ENCODE measurements at places on chromosomes 4 and X.

- DNase-seq, result no peak
These were observed 7.4 kb downstream of the PPP2R2C start for GRCh38 chr4:6464842-6465588.

DNA sequence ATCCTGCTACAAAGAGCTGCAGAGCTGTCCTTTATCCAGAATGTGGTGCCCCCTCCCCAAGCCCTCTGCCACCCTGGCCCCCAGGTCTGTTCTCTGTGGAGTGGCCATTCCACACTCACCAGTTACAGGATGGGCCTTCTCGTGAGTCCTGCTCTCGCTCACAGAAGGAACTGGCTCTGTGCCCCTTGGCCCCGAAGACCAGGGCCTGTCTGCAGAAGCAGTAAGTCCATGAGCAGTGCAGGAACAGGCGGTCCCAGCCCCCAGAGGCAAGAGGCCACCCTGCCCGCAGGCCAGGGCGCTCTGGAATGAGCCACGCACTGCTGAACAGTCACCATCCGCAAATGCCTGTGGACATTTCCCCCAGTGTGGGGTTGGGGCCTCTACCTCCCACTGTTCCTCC lies 92.2 kb downstream of the DCTD start:
- no peak for DNase-seq

DNA sequence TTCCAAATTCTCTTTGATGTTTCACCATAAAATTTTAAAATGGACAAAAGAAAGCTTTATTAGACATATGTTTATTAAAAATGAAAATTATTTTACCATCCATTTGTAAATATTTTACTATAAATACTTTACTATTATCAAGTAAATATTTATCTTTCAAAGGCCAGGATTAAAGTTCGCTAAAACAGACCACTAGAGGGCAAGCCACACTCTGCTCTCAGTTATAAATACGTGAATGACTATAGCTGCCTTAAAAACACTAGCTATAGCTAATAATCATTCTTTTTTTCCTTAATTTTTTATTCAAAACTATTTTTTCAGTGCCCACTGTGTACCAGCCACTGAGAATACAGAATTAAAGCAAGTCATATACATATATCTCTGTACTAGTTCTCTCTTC lies 38.6 kb downstream of the UNC5C start:
- DNase-seq, result peak; percentile 2

GRCh38 chr4:4254666-4255065 lies 6.6 kb upstream of the TMEM128 start:
- no peak for DNase-seq

DNA sequence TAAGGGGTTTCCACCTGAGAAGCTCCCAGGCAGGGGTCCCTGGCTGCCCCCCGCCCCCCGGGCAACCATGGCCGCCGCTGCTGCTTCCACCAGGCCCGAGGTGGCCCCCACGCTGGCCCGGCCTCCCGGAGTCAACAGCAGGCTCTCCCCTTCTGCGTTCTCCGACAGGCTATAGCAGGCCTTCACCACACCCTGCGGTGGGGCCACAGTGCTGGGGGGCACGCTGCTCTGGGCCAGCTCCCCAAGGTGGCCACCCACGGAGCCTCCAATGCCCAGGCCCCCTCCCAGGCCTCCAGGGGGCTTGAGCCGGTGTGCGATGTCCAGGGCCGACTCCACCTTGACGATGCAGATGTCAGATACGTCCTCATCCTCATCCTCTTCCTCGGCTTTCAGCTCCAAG lies 72.5 kb downstream of the UBE2K start:
- no peak for DNase-seq

- DNase-seq, result no peak
These were observed 20.6 kb upstream of the SOX3 start for GRCh38 chrX:140525448-140525847.

- no peak for DNase-seq
These were observed 9.3 kb downstream of the ZNF185 start for GRCh38 chrX:152907084-152907651.

GRCh38 chr4:15286041-15286440 lies 141.8 kb upstream of the C1QTNF7 start:
- no peak for DNase-seq

- no peak for DNase-seq
These were observed 18.3 kb upstream of the PGRMC2 start for GRCh38 chr4:128305942-128306341.

DNA sequence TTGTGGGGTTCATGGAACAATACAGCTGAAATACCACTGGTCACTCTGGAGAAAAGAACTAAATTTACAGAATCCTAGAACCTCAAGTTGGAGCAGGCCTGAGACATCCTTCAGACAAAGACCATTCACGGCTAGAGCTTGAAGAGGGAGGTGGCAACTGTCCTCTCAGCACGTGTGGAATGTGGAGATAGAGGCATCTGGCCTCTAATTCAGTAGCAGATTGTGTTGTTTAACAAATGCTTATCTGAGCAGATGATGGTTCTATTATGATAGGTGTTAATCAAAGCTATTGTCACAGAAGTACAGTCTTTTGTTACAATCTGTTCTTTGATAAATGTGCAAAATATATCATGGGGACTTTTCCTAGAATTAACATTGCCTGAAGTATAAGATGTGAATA lies 121.7 kb upstream of the KCNIP4 start:
- no peak for DNase-seq

DNA sequence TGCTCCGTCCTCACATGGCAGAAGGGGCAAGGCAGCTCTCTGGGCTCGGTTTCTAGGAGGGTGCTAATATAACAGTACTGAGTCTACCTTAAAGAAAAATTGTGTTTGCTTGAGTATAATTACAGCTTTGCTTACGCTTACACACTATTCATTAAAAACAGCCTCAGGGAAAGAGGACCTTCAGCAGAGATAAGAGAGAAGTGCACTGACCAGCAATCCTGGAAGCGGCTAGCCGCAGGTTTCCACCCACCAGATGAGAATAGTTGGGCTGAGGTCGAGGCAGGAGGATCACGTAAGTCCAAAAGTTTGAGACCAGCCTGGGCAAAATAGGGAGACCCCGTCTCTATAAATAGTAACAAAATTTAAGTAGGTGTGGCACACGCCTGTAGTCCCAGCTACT lies 15.2 kb upstream of the MRFAP1 start:
- DNase-seq, result no peak

- DNase-seq, result no peak
These were observed 36.0 kb downstream of the RTL9 start for GRCh38 chrX:110394651-110395050.

DNA sequence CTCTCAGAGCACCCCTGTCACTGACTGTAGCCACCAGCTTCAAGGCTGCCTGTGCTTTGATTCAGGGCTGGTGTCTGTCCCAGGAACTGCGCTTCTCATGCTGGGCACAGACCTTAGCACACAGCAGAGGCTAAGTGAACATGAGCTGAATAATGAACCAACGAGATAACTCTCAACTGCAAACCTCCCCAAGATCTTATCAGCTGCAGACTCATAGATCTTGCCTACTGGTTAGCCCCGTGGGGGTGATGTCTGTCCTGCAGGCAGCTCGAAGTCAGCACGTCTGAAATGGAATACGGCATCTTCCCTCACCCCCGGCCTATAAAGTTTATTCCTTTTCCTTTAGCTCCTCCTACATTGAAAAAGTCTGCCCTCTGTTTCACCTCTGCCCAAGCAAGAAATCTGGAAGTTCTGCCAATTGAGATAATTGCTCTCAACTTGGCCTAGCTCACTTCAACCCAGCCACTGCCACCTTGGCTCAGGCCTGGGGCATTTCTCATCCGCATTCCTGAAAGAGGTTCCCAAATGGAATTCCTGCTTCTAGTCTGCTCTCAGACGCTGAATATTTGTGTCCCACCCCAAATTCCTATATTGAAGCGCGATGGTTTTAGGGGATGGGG lies 73.7 kb downstream of the GATB start:
- no peak for DNase-seq

DNA sequence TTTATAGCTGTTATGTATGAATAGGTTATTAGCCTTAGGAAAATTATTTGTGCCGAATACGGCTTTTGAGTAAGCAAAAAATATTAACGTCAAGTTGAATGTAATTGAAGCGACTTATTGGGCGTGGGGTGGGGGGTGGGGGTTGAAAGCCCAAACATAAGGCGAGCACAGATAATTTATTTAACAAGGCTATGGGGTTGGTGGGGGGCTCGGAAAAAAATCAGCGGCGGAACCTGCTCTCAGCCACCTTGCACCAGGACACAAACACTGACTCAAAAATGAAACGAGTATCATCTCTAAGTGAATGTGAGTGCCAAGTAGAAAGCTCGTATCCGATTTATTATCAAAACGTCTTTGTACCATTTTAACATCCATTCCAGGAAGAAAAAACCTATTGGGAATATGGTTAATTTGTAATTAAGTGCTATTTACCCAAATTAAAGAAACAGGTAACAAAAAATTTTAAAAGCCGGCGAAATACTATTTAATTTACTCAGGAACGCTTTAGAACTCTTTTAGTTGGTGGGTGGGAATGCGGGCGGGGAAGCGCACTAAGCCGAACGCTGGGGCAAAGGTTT lies 902 bp upstream of the LARP1B start:
- peak; percentile 36 for DNase-seq

GRCh38 chr4:52864793-52865192 lies 2.7 kb downstream of the RASL11B start:
- no peak for DNase-seq

DNA sequence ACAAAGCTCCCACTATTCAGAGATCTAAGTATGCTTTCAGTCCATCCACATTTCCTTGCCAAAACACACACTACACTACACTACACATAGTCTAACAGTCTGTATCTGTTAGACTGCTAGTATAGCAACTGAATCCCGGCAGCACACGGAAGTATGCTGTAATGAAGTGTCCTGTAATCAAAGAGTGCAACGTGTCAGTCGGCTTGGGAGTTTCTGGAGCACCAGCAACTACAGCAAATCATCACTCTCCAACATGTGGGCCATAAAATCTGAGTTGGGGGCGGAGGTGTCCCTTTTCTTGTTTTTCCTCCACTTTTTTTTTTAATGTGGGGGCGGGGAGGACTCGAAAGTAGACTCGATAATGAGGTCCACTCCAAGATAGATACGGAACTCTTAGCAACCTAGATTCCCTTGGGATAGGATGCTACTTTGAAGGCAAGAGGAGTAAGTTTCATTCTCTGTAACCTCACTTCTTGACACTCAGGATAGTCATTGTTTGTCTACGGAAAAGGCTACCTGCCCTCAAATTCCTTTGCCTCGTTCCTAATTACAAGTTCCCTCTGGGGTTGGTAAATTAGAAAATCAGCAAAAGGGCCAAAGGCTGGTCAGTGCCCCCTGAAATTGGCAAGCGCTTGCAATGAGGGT lies 722 bp downstream of the SLC10A7 start:
- peak; percentile 48 for DNase-seq

- DNase-seq, result no peak
These were observed at the start of gene RBMXL3 for GRCh38 chrX:115189110-115189509. Gene RBMXL3, plus strand, starts transcription at chrX:115189410. Its CDS starts 32 bp downstream, at chrX:115189442.

- DNase-seq, result no peak
These were observed 459.7 kb upstream of the FAT1 start for GRCh38 chr4:187183346-187183745.

DNA sequence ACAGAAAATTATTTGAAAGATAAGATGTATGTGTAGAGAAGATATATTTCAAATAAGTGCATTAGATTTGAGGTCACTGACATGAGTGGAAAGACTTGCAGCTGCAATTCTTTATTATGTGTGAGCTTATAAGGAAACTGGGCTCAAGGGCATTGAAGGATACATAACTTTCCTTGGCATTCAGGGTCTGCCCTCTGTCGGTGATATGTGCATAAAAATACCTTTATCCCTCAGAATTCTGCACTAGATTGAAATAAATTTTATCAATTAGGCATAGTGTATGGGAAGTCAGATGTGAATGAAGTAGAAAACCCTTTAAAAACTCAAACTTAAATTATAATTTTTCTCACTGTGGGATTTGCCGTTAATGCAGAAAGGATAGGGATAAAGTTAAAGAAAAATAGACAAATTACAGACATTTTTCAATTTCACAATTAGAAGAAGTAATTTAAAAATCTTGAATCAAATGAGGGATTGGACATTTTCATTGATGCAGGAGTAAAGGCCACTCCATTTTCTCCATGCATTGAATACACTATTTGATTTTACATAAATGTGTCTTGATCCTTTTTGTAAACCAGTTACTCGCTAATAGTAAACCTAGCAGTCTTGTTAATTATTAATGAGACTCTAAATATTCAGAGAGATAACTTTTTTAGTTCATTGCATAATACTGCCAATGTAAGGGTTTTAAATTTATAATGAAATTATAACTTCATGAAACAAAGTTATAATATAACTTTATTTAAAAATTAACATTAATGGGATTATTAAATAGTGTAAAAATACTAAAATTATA lies 21.0 kb upstream of the ETNPPL start:
- no peak for DNase-seq

- no peak for DNase-seq
These were observed 59.2 kb upstream of the TMEM164 start for GRCh38 chrX:109943740-109944092.

DNA sequence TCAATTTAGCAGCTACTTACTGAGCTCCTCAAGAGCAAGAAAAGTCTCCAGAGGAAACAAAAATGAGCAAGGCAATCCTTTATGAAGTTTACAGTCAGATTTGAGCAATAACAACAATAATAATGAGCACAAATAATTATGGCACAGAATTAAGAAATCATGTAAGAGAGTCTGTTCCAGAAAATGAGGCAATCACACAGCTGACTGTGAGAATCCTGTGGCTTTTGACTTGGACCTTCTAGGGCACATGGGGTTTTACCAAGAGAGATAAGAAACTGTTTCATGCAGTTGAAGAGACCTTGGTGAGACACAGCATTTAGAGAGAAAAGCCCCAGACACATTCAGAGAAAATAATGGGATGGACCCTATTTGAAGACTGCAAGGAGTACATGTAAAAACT lies 362.6 kb upstream of the MAGEB2 start:
- no peak for DNase-seq

GRCh38 chr4:23930750-23931488 lies 41.1 kb upstream of the PPARGC1A start:
- no peak for DNase-seq

DNA sequence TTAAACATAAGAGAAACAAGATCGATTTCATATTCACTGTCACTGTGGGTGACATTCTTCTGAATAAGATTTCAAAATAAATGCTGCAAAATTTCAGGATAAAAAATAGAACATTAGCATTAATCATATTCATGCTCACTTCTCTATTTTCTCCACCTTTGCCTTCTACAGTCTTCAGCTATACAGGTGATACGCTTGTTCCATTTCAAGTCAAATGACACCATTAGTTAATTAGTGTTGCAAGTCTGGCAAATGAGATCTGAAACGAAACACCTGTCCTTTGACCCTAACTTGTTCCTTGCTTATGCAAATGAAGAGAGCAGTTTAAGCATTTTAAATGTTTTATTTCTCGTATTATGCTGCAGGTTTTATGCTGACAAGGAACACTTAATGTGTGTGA lies 667.5 kb upstream of the MAGEB2 start:
- DNase-seq, result no peak

DNA sequence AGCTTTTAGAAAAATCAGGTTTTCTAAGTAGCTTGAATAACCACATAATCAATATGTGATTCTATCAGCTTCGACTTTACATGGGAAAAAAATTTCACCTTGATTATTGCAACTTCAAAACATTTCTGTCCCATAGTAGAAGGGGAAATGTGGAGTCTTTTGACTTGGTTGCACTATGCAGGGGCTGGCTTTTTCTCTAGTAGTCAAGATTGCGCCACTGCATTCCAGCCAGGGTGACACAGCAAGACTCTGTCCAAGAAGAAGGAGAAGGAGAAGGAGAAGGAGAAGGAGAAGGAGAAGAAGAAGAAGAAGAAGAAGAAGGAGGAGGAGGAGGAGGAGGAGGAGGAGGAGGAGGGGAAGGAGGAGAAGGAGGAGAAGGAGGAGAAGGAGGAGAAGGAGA lies 84.9 kb downstream of the MAML3 start:
- DNase-seq, result no peak
